ELF-1 (cell line): ENCODE measurements at places on chromosomes 5 and 9.

DNA sequence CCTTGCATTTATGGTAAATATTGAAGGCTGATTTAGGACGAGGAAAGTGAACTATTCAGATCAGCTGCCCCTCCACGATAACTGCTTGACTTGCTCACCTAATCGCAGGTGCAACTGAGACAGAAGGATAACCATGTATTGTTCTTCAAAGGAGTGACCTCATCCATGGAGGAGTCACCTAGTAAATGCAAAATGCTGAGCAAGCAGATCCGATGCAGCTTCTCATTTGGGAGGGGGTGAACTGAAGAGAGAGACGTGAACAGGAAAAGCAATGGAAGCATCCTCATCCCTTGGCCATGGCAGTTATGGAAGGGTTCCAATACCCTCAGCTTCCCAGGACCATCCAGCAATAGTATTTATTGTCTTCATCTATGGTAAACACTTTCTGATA, 47.5 kb downstream of the RASGRF2 start:
- DNase-seq, result no peak

DNA sequence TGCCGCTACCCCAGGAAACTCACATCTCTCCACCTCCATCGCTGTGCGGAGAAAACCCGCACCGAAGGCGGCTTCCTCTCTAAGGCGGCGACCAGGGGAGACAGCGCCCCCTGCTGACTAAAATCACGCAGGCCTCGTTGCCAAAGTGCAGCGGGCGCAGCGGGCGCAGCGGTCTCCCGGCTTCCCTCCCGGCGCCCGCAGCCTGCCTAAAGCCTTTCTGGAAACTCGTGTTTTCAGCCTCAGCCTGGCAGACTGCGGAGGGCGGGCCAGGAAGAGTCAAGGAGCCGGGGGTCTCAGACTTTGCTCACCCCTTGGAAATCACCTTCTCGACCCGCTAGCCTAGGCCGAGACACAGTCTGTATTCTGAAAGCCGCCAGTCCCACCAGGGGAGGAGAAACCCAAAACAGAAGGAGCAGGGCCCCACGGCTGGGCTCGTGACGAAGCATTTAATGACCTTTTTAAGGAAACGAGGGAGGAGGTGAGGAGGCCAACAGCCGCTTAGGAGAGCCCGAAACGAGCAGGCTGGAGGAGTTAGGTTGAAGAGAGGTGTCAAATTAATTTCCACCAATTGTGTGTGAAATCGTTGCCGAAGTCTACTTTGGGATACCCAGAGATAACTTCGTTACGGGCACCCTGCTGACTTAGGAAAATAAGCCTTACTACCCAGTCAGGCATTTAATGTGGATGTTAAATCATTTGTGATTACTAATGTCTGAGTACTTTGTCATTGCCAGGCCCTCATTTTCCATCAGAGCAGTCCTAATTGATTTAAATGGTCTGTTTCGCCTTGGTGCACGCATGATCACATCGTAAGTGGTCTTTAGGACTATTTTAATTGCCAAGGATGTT, 7.3 kb upstream of the FOXB2 start:
- DNase-seq, result peak; percentile 95

GRCh38 chr5:107395632-107396350, 274.9 kb downstream of the EFNA5 start:
- DNase-seq, result no peak

- DNase-seq, result no peak
Measured at GRCh38 chr5:78058625-78059024, 235.9 kb downstream of the AP3B1 start.

GRCh38 chr5:57113481-57113880, 60.4 kb upstream of the GPBP1 start:
- no peak for DNase-seq

GRCh38 chr9:7968687-7969086, 169.1 kb upstream of the DMAC1 start:
- DNase-seq, result no peak

GRCh38 chr5:74200560-74200959, 440.0 kb downstream of the ENC1 start:
- no peak for DNase-seq

DNA sequence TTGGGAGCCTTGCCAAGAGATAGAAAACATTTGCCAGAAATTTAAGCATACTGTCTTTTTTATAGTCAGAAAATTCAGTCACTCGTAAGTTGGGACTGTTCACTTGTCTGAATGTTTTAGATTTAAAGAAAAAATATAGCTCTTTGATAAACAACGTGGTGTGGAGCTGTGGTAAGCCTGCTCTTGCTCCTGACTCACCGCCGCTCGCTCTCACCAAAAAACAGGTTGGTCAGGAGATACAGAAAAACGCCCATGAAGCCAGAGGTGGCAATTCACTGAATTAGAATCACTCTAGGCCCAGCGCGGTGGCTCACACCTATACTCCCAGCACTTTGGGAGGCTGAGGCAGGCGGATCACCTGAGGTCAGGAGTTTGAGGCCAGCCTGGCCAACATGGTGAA, 6.2 kb downstream of the LNPEP start:
- DNase-seq, result no peak

- DNase-seq, result no peak
Measured at GRCh38 chr9:133807818-133808217, 69.7 kb upstream of the SARDH start.

DNA sequence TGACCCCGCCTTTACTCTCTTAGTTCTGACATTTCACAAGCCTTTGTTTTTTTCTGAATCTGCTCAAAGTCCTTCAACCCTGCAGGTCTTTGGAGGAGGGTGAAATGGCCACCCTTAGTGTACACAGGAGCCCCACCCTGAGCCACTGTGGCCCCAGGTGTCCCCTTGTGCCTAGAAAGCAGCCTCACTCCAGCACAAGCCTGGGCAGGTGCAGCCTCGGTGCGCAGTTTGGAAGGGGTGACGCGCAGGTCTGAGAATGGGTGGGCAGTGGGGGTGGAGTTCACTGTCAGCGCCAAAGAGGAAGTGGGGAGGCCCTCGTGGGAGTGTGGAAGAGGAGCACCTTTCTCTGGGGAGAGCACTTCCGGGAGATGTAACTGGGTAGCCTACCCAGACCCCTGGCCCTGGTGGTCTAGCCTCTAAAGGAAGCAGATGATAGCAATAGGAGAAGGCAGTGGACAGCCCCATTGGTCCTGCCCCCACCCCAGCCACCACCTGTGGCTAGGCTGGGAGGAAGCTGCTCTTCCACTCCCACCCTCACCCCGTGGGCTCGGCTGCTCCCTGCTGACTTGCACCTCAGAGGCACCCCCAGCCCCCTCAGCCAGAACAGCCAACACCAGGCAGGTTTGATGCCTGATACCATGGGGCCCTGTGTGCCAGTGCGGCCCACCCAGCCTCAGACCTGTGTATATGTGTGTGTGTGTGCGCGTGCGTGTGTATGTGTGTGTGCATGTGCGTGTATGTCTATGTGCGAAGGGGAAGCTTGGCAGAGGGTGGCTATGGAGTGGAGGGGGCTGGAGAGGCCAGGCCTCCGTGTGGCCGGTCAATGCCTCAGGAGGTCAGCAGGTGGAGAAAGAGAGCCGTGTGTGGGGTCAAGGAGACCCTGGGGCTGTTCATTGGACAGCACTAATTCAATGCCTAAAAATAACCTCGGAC, 16.8 kb upstream of the DAB2IP start:
- DNase-seq, result peak; percentile 81

GRCh38 chr5:123776761-123777160, 264.8 kb downstream of the CSNK1G3 start:
- no peak for DNase-seq

- no peak for DNase-seq
Measured at GRCh38 chr9:36896296-36896695, 137.8 kb downstream of the PAX5 start.

DNA sequence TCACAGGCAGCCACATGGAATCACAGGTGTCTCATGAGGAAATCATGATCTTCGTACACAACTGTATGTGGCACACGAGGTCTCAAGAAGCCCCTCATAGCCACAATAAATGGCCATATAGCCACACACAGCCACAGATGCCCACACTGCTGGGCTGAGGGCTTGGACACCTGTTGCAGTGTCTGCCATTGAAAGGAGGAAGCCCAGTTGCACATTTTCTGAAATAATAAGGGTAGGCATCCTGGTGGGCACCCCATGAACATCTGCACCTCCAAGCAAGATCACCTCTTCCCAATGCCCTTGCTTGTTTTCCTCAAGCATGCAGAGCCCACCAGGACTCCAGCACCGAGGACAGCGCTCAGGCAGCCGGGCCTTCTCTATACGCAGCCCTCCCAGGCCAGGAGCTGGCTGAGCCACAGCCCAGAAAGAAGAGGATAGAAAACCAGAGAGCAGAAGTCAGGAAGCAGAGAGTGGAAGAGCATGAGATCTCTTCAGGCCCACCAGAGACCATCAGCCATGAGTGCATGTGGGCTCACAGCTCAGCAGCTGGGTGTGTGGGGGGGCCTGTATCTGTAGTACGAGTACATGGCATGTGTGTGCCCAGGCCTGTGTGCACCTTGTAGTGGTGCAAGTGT, 1.0 kb upstream of the ACSL6 start:
- DNase-seq, result peak; percentile 84

DNA sequence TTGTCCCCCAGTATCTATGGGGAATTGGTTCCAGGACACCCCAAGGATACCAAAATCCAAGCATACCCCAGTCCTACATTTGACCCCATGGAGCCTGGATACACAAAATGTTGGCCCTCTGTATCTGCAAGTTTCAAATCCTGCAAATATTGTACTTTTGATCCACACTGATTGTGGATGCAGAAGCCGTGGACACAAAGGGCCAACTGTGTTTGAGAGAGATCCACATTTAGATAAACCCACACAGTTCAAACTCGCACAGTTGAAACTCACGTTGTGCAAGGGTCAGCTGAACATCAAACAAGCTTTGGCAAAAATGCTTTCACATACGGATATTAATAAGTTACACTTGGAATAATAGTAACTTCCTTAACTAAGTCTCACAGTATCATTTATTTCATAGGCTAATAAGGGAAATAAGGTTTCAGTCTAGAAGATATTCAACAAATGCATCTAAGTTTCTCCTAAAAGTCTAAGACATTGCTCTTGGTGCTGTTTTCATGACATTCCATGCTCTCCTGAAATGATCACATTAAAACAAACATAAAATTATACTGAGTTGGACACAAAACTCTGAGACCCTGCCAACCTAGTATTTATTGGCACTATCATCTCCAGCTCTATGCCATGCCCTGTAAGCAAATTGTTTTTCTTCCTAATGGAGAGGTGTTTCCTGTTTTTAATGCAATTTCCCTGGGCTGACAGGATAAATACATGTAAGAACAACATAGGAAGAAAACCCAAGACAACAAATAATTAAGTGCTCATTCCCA, 32.3 kb downstream of the ACTL7A start:
- DNase-seq, result no peak

GRCh38 chr5:144503123-144503522, 332.4 kb downstream of the KCTD16 start:
- no peak for DNase-seq

- no peak for DNase-seq
Measured at GRCh38 chr9:6911901-6912638, 154.3 kb downstream of the KDM4C start.

GRCh38 chr9:121785673-121786542, 134.5 kb downstream of the DAB2IP start:
- DNase-seq, result no peak

GRCh38 chr5:140286424-140286823, 16.5 kb downstream of the PFDN1 start:
- DNase-seq, result no peak
